ENCODE measurements at places on chromosomes 16 and 17.

- no peak for DNase-seq
Observed at GRCh38 chr17:48047113-48047740, 932 bp upstream of the NFE2L1 start.

GRCh38 chr16:49345829-49346228 lies 27.8 kb upstream of the C16orf78 start:
- DNase-seq = no peak

DNA sequence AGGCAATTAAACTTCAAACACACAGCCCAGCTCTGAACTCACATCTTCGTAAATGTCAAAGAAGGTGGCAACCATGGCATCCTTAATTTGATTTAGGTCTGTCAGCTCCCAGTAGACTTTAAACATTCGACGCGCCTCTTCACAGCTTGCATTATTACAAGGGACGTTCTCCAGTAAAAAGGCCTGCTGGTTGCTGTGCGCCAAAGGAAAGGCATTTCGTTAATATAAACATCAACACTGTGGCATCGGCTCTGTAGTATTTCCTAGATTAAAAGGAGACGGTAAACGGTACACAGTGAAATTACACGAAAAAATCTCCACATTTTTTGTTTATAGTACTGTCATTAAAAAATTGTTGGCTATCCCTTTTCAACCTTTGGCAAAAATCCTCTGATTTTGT lies 116.8 kb upstream of the NETO2 start:
- DNase-seq = no peak

GRCh38 chr17:227078-227945 lies 45.9 kb upstream of the DOC2B start:
- DNase-seq = no peak

DNA sequence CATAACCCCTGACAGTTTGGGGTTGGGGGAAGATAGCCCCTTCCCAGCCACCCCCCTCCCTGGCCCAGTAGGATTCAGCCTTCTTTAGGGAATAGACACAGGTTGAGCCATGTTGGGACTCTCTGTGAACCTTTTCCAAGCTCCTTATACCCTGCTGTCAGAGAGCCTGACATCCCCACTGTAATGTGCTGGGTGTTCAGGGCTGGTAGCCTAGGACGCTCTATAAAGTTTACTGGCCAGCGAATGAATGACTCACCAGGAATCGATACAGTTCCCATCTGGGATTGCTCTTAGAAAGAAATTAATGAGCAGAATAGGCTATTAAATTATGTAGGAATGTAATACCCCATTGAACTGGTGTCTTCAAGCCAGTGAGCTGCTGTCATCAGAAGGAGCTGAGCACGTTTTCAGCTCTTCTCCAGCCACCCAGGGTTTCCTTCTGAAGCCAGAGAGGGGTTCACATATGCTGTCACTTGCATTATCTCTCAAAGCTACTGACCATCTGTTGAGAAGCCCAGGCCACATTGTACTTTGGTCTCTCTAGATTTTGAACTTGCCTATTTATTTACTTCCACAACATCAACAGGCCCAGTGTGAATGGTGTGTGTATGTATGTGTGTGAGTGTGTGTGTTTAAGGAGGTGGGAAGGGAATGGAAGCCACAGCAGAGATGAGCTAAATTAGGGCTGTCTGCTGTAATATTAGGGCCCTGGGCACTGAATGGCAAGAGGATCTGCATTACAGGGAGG lies 64.9 kb downstream of the SPACA3 start:
- no peak for DNase-seq

GRCh38 chr17:27751622-27752490 lies 48.5 kb downstream of the NOS2 start:
- DNase-seq = no peak

GRCh38 chr16:87233928-87234327 lies 83.3 kb downstream of the C16orf95 start:
- no peak for DNase-seq

DNA sequence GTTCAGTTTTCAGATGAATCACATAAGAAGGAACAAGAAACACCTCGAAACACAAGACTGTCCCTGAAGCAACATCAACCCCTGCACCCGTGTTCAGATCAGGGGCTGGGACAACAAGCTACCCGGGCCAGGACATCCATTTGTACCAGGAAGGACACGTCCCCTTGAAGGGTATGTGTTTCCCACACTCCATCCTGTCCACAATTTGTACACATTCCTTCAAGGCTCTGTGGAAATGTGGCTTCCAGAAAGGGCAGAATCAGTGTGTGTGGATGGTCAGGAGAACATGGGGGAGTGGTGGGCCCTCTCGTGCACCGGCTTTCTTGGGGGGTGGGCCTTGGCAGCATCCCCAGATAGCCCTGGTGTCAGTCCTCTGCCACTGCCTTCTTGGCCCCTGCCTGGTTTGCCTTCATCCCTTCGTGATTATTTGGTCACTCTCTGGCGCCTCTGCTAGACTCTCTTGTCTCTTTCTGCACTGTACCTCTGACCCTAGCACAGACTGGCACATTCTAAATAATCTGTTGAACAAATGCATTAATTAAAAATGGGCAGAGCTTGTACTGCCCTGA lies 10.3 kb downstream of the KIFC3 start:
- DNase-seq = no peak
